Activated CD4-positive, alpha-beta T cell treated with anti-CD3 and anti-CD28 coated beads, Interleukin-10, Interleukin-2, amounts not matched to agents 100 ng/mL and 50 ng/mL, durations not matched to agents 16 hours and 8 hours (primary cell): ENCODE measurements at places on chromosomes 16 and 17.

DNA sequence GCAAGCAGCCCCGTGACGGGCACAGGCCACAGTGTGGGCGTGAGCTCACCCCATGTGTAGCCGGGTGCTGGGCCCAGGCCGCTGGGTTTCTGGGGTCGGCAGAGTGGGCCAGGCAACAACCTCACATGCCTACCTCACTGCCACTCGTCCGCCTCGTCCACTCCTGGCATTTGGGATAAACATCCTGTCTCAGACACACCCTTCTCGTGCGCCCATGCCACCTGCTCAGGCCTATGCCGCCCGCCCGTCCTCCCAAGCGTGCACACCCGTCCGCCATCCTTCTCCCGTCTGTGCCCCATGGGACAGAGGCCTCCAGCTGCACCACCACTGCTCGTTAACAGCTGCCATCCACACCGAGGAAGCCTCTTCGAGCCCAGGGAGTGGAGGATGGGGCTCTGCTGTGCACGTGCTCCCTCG lies 64.3 kb downstream of the KLHDC4 start:
- DNase-seq = no peak

- no peak for DNase-seq
These were observed 495 bp upstream of the CMTR2 start for GRCh38 chr16:71289732-71290062.

DNA sequence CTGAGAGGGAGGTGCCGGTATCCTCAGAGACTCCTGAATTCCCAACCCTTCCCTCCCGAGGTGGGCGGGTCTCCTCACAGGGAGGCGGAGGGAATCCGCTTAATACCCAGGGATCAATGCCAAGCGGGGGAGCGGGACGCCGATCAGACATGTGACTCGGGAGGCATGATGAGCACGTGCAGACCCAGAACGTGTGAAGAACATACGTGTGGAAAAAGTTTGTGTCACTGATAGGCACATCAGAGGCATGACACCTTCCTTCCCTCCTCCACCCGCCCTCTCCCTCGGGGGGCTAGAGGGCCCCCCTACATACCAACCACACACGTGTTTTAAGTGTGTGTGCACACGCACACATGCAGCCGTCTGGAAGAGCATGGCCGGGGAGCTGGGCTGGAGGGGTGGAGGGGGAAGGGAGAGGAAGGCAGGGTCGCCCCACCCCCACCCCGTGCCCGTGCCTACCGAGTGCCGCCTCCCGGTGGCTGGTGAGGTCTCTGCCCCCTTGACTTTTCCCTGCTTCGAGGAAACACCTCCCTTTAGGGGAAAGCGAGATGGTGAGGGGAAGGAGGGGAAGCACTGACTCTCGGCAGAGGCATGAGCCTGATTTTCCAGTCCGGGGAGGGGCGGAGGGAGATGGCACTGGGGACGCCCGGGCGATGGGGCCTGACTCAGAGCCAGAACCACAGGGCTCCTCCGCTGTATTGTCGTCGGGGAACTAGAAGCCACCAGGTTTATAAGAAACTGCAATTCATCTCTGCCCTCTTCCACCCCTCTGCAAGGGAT lies 12.1 kb upstream of the TBX21 start:
- peak; percentile 98 for DNase-seq

- no peak for DNase-seq
These were observed 19.6 kb upstream of the P2RX1 start for GRCh38 chr17:3935825-3936355.

DNA sequence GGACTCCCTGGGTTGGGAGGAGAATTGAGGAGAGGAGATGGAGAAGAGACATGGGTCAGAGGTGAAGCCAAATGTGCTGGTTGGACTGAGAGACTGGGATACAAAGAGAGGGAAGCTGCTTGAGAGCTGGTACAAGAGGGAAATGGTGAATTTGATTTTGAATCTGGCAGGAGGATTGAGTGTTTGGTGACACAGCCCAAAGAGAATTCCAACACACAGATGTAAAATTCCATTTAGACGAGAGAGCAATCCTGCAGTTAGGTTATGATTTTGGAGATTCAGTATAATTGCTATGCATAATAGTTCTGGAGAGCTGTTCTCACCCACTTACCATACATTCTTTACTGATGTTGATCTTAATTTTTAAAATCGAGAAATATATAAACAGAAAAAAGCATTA lies 57.7 kb downstream of the HSD17B2 start:
- no peak for DNase-seq

- DNase-seq = no peak
These were observed 255.8 kb downstream of the CDH11 start for GRCh38 chr16:64866021-64866420.

DNA sequence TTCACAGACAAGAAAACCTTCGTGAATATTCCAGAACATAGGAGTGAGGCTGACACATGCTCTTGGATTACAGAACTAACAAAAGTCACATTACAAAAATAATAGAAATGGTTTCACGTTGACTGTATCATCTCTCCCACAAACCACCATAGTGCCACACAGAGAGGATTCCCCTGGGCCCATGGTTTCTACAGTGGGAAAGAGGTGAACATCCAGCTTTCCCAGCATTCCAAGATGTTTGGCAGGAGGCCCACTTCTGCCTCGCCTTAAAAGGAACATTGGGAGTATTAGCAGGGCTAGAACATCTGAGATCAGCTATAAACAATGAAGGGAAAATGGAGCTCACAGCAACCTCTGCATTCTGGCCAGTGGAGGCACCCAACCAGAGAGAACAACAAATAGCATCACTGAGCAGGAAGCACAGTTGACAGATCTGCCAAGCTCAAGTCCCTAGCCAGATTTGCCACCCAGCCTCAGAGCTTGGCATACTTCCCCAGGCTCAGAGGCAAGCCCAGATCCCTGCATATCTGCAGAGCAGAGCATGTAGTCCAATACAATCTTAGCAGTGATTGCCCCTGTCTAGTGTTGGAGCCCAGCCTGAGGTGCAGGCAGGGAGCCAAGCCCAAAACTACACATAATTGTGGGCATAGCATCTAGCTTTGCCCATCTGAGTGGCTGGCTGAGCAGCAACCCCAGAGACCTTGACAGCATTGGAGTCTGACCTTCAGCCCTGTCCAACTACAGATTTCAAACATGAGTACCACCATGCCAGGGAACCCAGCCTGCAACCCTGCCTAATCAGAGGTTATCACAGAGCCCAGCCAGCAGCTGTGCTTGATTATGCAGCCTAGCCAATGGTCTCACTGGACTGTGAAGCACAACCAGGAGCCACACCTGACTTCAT lies 260.4 kb downstream of the CEP112 start:
- no peak for DNase-seq

GRCh38 chr17:691423-691822 lies 23.2 kb downstream of the VPS53 start:
- no peak for DNase-seq

GRCh38 chr17:57016071-57016763 lies 38.3 kb downstream of the SCPEP1 start:
- no peak for DNase-seq

- no peak for DNase-seq
These were observed 6.7 kb downstream of the MMD start for GRCh38 chr17:55414983-55415382.

DNA sequence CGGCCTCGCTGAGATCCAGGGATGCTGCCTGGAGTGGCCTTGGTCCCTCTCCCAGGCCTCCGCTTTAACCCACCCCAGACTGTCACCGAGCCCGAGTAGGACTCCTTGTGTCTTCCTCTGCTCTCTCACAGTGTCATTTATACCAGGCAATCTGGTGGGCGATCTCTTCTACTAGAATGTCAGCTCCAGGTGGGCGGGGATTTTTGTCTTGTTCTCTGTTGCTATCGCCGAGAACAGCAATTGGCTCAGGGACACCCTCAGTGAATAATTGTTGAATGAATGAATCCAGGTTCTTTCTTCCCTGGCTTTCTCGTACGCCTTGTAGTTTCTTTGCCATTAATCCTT lies 591 bp downstream of the DHX38 start:
- peak; percentile 18 for DNase-seq

DNA sequence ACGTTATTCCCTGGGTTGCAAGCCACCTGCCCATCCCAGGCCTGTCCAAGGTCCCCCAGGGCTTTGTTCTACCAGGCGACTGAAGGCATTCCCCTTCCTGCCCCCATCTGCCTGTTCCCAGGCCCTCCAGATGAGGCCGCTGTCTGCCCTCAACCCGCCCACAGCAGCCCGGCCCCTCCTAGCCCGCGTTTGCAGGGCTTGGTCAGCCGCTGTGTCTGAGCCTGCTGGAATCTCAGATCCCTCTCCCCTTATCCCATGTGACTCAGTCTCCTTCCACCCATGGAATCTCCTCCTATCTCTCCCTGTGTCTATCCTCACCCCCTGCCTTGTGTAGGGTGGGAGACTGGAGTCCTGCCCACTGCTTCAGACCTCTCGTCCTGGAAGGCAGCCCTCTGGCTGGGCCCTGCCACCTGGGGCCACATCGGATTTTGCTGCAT lies 186.0 kb upstream of the TNRC6C start:
- DNase-seq = peak; percentile 69

DNA sequence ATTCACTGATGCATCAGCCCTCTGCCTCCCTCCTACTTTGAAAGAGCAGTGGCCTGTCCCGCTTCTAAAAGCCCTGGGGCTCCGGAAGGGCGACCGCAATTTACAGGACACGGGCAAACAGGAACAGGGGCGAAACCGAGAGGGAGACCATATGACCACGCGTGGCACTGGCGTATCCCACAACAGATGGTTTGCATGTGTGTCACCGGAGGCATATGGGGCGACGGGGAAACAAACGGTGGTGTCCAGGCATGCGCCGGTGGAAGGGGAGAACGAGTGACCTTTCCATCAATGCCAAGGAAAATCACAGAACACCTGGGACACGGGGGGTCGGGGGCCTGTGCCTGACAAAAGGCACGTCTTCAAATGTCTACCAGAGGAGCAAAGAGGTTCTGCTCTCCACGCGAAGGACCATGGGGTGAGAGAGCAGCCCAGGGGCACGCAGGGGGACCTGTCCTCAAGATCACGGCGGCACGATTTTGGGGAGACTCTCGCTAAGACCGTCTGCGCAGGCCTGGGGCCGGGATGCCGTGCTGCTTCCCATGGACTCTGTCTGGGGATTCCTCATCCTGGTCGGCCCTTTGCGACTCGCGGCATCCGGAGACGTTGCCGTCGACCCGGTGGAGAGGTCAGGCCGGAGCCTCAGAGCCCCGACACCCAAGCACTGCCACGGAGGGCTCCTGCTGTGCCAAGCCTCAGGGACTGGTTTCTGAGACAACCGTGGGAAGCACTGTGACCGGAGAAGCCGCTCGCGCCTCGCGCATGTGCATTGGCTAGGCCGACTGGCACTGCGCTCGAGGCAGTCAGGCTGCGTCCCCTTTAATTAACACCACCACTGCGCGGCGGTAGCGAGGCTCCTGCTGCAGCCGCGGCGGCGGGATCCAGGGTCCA lies 12.8 kb upstream of the KCNJ18 start:
- DNase-seq = no peak

GRCh38 chr17:50661348-50661747 lies 26.7 kb downstream of the ABCC3 start:
- no peak for DNase-seq

DNA sequence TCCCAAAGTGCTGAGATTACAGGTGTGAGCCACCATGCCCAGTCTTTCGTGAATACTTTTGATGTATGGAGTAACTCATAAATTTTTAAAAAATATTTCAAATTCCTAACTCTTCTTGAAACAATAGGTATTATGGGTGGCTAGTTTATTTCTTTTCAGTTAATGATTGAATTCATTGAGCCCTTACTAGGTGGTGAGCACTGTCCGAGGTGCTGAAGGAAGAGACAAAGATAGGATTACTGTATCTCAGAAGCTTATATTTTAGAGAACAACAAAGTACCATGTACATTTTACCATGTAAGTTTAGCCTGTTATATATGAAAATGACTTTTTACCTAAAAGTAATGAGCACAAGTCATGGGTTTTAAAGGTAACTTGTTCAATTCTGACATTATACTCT lies 418.3 kb downstream of the NPIPA7 start:
- DNase-seq = no peak

DNA sequence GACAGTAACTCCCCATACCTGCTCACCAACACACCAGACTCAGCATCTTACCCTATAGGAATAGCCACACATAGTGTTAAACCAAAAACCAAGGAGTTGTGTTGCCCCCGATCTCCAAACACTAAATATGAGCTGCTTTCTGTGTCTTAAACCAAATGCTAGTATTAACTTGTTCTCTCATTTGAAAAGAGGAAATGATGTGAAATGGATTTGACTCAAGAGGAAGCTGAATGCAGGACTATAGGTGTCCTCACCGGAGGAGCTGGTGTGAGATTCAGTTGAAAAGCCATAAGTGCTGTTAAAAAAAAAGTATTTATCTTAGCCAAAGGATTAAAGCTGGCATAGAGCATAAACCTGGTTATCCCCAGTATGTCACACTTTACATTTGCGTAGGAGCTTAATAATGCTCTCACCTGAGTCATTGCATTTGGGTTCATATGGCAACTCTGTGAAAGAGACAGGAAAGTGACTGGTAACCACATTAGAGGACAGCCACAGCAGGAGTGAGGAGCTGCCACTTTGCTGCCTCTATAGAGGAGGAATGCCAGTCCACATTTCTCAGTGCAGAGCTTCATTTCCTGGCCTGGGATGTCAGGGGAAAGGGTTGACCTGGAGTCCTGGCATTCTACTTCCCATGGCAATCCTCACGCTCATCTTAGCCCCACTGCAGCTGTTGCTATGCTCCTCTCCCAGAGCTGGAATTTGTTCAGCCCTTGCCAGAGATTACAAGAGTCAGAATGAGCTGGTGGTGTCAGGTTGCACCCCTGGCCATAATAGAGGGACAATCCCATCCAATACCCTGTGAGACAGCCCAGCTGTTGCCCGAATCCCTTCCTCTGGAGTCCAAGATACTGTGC lies 143.3 kb upstream of the ANKFN1 start:
- DNase-seq = peak; percentile 8

DNA sequence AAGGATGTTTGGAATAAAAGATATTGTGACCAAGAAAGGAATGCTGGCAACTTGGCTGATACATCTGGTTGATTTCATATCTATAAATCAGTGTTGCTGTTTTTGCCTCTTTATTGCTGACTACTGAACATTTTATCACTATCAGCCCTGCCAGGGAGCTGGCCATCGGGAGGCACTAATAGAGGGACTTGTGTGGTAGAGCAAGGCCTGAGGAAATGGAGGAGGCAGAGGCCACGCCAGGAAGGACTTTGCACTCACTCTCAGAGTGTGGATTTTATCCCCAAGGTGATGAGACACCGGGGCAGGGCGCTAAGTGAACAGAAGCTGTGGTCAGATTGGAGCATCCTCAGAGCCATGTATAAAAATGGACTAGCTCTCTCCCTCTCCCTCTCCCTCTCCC lies 9.3 kb upstream of the CYB561 start:
- DNase-seq = no peak
